Natural killer cell treated with Interleukin-12 subunit alpha and Interleukin-12 subunit beta and Interleukin-15 and Interleukin-18, amount 100 ng/mL, for 72 hours (primary cell): ENCODE measurements at places on chromosomes 4 and X. TPM values are rescaled to one million over a fixed set of nuclear protein-coding genes. Genes with fewer than 3 reads are reported as not detected.

The ADH1A gene
- total RNA-seq: not detected

The PCDH19 gene
- not detected for total RNA-seq

The RNF175 gene
- not detected for total RNA-seq

- no peak for DNase-seq
- no peak overlapping the region for H3K4me3 ChIP-seq
- no peaks in the 10 kb centered on the region for H3K36me3 ChIP-seq
- no peaks in the 10 kb centered on the region for H3K27me3 ChIP-seq
Observed at GRCh38 chr4:152956147-152956546, 20.0 kb downstream of the FHDC1 start.

The SMAD1 gene
- 15.6 TPM for total RNA-seq

GRCh38 chr4:138409670-138410069 is 167.5 kb upstream of the SLC7A11 start:
- H3K27ac ChIP-seq: no peak overlapping the region
- H3K4me1 ChIP-seq: no peaks in the 10 kb centered on the region
- no peak for DNase-seq
- no peaks in the 10 kb centered on the region for H3K36me3 ChIP-seq
- H3K4me3 ChIP-seq: no peak overlapping the region

DNA sequence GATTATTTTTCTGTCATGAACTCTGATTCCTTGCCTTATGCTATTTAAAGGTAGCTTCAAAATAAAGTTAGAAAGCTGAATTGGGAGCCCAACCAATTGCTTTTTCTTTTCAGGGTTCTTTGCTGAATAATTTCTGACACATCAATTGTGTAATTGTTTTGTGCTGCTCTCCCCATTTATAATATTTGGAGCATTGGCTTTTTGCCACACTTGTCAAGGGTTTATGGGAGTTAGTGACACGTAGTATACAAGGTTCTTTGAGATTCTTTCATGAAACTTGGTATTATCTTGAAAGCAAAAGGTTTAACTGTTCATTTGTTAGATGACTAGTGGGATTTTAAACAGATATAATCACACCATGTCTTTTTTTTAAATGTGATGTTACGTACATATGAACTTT is 80.9 kb downstream of the POLA1 start:
- no peaks in the 10 kb centered on the region for H3K4me1 ChIP-seq
- H3K27me3 ChIP-seq: no peaks in the 10 kb centered on the region
- H3K36me3 ChIP-seq: peaks cover 4% of the 10 kb centered on the region
- no peak overlapping the region for H3K4me3 ChIP-seq
- no peak for DNase-seq

GRCh38 chrX:55206162-55206941 is 13.8 kb upstream of the PAGE5 start:
- no peak overlapping the region for H3K4me3 ChIP-seq
- no peak overlapping the region for H3K27ac ChIP-seq
- DNase-seq: no peak
- H3K36me3 ChIP-seq: no peaks in the 10 kb centered on the region

- no peak for DNase-seq
- H3K4me1 ChIP-seq: peaks cover 4% of the 10 kb centered on the region
- H3K36me3 ChIP-seq: peaks cover 4% of the 10 kb centered on the region
- no peak overlapping the region for H3K27ac ChIP-seq
Observed at GRCh38 chr4:174317531-174317930, 33.8 kb downstream of the CEP44 start.

GRCh38 chr4:119026662-119027444 is 108.8 kb upstream of the MYOZ2 start:
- no peaks in the 10 kb centered on the region for H3K36me3 ChIP-seq
- peaks cover 15% of the 10 kb centered on the region for H3K27me3 ChIP-seq
- no peaks in the 10 kb centered on the region for H3K4me1 ChIP-seq
- H3K27ac ChIP-seq: no peak overlapping the region

GRCh38 chr4:4969298-4969697 is 50.0 kb downstream of the CYTL1 start:
- peaks cover 16% of the 10 kb centered on the region for H3K27me3 ChIP-seq
- no peaks in the 10 kb centered on the region for H3K4me1 ChIP-seq
- no peak overlapping the region for H3K27ac ChIP-seq
- DNase-seq: no peak
- peaks cover 9% of the 10 kb centered on the region for H3K36me3 ChIP-seq
- no peak overlapping the region for H3K4me3 ChIP-seq

- no peaks in the 10 kb centered on the region for H3K36me3 ChIP-seq
- H3K4me3 ChIP-seq: no peak overlapping the region
- H3K4me1 ChIP-seq: no peaks in the 10 kb centered on the region
- DNase-seq: no peak
Observed at GRCh38 chr4:61214680-61215079, 14.6 kb downstream of the ADGRL3 start.
